NCI-H82 (cell line): ENCODE measurements at places on chromosomes 2 and 18.
A peak's percentile ranks its signal among the peaks of the same experiment; 100 is the strongest.

GRCh38 chr2:127650785-127651380 lies 4.9 kb downstream of the GPR17 start:
- no peak for DNase-seq

- peak; percentile 60 for DNase-seq
Observed at GRCh38 chr2:203328760-203329540, 756 bp downstream of the ABI2 start.

DNA sequence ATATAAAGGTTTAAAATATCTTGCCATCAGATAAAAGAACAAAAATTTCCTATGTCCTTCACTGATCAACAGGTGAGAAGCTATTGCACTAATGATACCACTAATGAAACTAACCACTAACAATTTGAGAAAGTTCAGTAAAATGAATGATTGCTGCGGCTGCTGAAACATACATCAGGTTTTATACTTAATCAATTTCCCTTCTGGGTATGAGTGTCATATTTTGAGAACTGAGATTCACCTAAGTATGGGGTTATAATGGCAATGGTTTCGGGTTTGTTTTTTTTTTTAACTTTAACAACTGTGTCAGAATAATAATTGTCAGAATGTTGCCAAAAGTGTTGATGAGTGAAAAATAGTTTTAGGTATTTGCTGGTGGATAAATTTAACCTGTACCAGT lies 151.3 kb upstream of the SLC39A10 start:
- no peak for DNase-seq

- DNase-seq = peak; percentile 50
Observed at GRCh38 chr18:57051657-57052044, 95.2 kb upstream of the BOD1L2 start.

GRCh38 chr2:22134421-22134820 lies 1010.7 kb downstream of the TDRD15 start:
- DNase-seq = no peak

GRCh38 chr18:31105733-31106132 lies 3.5 kb upstream of the DSC2 start:
- DNase-seq = no peak

DNA sequence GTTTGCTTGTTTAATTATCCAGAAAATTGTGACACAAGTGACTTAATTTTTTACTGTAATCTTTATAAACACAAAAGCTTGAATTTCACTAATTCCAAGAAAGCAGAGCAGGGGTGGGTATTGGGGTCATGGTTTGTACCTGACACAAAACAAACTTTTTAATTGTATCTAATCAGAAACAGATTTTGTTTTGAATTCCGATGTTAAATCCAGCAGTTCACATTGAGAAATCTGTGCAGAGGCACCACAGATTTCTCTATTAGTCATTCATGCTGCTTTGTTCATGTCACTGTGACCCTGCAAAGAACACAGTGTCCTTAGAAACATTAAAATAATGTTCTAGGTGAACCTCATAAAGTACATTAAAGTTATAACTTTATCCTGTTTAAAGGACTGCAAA lies 443.4 kb downstream of the NYAP2 start:
- DNase-seq = no peak

GRCh38 chr2:138012082-138012481 lies 47.8 kb downstream of the HNMT start:
- no peak for DNase-seq

DNA sequence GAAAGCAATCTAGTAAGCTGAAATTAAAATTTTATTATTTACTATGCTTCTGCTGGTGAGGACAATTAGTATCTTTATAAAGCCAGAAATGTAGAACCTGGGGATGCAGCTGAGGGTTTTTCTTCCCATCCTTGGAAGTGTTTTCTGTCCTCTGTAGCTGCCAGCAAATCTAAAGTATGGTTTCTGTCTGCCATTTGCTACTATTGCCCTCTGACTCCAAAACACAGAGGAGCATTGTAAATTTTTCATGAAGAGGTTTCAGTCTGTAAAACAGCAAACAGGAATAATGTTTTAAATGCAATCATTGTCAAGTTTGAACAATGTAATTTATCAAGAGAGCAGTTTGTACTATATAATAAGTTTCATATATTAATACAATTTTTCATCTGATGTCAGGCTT lies 258.8 kb downstream of the ZNF407 start:
- DNase-seq = peak; percentile 46

DNA sequence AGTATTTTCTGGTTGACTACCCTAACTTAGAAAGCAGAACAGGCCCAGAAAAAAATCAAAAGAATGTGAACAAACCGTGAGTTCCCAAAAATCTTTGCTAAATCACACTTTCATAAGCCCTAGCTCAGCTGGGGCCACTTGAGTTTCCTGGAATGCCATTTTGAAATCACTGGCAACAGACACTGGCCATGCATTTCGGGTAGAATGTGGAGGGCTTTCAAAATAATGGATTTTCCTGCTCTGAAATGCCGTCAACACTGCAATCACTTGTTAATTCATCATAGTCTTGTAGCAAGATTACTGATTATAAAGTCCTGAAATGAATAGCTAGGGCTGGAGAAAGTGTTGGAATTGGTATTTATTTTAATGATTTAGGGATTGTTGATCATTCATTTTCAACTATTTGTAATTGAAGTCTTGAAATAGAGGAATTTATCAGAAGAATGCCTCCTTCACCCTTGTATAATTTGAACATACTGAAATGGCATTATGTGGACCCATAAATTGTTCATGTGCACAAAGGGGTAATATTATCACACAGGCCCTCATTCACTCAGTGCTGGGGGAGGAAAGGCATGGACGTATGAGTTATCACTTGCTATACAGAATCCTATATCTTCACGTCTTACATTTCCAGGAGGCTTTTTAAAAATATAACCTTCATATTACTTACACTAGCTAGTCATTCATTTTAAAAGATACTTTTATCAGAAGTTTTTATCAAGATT lies 134.8 kb downstream of the DTNA start:
- DNase-seq = no peak

GRCh38 chr2:68282811-68283418 lies 30.6 kb upstream of the PPP3R1 start:
- peak; percentile 75 for DNase-seq

- no peak for DNase-seq
Observed at GRCh38 chr2:145864501-145864900, 1344.6 kb upstream of the ZEB2 start.

DNA sequence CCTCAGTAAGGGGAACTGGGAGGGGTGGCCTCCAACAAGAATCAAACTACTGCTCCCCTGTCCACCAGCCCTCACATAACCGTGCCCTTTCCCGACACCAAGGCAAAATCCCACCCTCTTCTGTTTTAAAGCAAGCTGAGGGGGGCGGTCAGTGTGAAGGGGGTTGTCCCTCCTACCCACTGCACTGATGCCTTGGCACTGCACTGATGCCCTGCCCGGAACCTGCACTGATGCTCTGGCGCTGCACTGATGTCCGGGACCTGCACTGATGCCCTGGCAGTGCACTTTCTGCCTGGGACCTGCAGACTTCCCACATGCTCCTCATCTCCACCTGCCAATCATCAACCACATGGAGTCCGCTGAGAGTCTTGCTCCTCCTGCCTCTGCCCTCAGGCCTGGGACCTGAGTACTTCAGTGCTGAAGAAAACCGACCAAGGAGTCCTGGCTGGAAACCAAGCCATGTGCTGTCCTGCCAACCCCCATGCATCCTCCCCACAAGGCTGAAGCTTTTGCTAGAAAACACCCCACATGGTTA lies 179.5 kb downstream of the SMAD2 start:
- DNase-seq = no peak

- no peak for DNase-seq
Observed at GRCh38 chr18:56066524-56067213, 478.7 kb upstream of the TCF4 start.

- no peak for DNase-seq
Observed at GRCh38 chr18:4720518-4720917, 265.4 kb upstream of the DLGAP1 start.

GRCh38 chr2:209985874-209986273 lies 16.6 kb upstream of the RPE start:
- peak; percentile 23 for DNase-seq

DNA sequence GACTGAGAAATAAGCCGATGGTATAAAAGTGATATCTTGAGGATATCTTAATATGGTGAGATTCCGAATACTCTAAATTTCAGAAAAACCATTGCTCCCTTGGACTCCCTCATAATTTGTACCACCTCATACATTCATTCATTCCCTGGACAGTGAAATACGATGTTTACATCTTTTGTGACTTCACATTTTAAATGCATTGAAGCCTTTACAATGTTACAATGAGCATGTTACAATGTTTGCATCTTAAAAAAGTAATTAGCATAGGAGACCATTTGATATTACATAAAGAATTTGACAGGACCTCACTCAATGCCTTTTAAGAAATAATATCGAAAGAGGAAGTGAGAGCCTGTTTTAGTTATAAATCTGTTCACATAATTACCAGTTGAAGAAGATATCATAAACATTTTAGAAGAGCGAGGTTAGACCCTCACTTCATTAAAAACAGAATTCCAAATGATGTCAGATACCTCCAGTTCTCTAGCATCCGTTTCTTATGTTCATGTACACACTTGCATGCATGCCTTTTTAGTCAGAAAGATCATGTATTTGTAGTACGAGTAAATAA lies 372.0 kb downstream of the ARHGAP15 start:
- no peak for DNase-seq

DNA sequence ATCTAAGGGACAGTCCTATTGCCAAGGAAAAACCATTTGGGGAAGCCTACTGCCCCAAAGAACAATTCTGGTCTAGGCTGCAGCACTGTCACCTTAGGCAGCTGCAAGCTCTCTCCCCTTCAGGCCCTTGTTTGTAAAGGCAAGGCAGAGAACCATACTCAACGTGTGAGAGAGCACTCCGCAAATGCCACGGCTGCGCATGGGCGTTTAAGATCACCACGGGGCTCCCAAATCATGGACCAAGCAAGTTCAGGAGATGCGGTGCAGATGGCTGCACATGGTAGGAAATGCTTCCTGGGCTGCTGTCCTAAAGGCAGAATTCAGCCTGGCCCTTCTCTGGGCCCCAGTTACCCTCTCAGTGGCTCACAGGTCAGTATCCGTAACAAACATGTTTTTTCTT lies 15.5 kb downstream of the ERFE start:
- no peak for DNase-seq

DNA sequence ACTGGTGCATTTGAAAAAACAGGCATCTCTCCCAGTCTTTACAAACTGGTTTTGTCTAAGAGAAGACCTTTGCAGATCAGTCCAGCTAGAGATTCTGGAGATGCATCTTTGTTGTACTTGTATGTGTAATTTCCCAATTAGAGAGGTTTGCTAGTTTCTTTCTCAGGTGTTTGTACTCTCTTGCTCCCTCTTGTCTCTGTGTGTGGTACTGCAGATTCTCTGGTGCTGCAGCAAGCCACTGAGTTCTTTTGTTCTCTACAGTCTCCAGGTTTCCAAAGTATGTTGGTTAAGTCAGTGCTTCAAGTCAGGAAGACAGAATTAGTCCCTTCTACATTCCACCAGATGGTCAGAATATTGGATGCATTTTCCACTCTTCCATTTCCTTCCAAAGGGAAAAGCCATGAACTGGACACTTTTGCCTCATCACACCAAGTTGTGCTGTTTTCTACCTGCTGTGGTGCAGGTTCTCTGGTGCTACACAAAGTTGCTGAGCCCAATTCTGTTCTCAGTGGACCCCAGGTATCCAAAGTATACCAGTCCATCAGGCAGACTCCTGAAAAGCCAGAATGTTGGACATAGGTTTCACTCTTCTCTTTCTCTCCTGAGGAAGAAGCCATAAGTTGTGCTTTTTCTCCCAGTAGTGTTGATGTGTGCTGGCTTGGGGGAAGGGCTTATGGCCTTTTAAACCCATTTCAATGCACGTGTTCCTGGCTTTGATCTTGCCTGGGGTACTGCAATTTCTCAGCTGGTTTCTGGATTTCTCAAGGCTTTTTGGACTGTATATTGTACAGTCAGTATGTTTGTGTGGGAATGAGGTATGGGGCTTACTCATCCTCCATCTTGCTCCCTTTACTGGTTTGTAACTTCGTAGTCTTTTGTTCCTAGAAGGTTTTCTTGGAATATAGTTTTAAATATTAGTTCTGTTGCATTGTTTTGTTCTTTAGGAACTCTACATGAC lies 29.8 kb downstream of the EPC2 start:
- DNase-seq = peak; percentile 38

- no peak for DNase-seq
Observed at GRCh38 chr2:90645-91312, 44.5 kb upstream of the FAM110C start.

- DNase-seq = no peak
Observed at GRCh38 chr18:8549254-8549757, 59.9 kb upstream of the RAB12 start.

DNA sequence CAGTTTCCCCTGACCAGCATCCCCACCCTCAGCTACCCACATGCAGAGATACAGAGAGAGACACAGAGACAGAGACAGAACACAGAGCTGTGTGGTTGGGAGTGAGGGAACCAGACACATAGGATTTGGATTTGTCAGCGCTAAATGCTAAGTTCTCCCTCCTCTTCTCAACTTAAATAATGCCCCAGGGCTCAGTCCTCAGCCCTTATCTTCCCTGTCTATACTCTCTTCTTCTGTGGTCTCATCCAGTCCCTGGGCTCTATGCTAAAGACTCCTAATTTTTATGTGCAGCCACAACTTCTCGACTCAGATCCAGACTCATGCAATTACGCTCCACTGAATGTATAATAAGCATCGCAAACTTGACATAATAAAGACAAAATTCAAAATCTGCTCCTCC lies 47.1 kb downstream of the COLEC12 start:
- no peak for DNase-seq

DNA sequence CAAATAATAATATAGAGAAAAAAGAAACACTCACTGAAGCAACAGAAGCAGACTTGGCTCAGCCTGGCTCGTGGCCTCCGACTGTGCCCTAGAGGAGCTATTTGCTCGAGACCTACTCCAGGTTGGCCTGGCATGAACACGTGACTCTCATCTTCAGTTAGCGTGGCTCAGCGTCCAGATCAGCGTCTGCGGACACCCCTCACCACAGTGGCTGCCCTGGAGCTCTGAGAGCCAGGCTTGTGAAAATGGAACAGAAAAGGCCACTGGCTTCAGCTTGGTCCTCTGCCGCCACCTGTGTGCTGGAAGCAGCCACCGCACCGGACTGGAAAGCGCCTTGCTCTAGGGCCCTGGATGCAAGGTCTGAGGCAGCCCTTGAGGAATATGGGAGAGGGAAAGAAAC lies 1184.0 kb upstream of the GYPC start:
- peak; percentile 26 for DNase-seq

- DNase-seq = no peak
Observed at GRCh38 chr2:187655001-187655400, 100.8 kb upstream of the TFPI start.

- DNase-seq = peak; percentile 14
Observed at GRCh38 chr2:127094509-127095366, 12.2 kb downstream of the BIN1 start.

DNA sequence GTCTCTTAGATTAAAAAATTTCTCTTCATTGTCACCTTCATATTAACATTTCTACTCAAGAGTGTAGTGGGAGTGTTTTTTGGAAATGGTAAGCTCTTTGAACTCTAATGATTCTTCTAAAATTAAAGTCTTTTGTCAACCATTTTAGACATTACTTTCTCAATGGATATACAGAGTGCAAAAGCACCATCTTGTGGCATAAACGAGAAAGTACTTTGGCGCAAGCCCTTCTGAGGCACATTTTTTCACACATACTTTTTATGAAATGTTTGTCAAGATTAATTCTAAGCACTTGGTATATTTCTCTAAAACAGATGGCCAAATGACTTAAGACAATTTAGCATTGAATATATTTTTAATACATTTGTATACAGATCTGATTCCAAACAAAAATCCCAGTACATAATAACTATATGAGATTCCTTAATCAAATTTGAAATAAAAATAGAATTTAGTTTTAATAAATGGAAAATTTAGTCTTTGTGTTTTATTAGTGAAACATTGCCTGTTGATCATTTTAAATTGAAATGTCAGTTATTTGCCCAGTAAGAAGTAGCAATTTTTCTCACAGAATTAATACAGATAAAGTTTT lies 63.3 kb upstream of the GALNT5 start:
- peak; percentile 74 for DNase-seq
